ENCODE measurements at places on chromosomes 5 and 9. TPM values are rescaled to one million over a fixed set of nuclear protein-coding genes. Genes with fewer than 3 reads are reported as not detected.

DNA sequence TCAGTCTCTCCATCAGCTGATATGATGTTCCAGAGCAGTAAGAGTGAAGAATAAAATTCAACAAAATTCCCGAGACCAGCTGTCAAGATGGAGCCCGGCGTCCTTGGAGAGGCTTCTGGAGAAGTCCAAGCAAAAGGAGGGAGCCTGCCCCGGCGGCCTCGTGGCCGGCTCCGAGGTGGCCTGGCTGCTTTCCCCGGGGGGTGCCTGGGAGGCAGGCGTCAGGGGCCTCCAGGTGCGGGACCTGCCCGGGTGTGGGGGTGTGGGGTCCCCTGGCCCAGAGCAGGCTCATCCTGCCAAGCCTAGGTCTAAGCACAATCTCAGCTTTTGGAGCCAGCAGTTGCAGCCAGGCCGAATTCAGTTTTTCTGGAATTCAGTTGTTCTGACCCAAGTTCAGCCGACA lies 122.6 kb upstream of the IQGAP2 start:
- H3K4me3 ChIP-seq, result no peak overlapping the region
- H3K27me3 ChIP-seq, result no peaks in the 10 kb centered on the region
- no peaks in the 10 kb centered on the region for H3K36me3 ChIP-seq

DNA sequence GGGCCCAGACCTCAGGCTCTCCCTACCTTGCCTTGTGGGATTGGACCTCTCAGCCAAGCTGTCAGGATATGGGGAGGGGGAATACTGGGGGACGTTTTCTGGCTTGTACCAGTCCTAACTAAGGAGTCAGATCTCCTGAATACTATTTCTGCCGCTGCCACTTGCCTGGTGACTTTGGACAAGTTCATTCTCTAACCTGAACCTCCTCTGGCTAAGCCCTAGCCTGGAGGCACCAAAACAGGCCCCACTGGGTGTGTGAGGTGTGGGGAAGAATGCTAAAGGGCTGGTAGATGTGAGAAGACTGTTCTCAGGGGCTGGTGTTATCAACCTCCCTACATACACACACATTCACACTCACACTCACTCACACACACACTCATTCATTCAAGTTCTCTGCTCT lies 1.1 kb downstream of the SLC6A7 start:
- no peaks in the 10 kb centered on the region for H3K36me3 ChIP-seq
- peaks cover 72% of the 10 kb centered on the region for H3K27me3 ChIP-seq

The POC5 gene
- 19.0 TPM for total RNA-seq

- no peak overlapping the region for H3K27ac ChIP-seq
- H3K4me3 ChIP-seq, result no peak overlapping the region
- no peaks in the 10 kb centered on the region for H3K4me1 ChIP-seq
- H3K27me3 ChIP-seq, result peaks cover 6% of the 10 kb centered on the region
- no peak for DNase-seq
Measured at GRCh38 chr5:143977891-143978461, 166.0 kb downstream of the HMHB1 start.

DNA sequence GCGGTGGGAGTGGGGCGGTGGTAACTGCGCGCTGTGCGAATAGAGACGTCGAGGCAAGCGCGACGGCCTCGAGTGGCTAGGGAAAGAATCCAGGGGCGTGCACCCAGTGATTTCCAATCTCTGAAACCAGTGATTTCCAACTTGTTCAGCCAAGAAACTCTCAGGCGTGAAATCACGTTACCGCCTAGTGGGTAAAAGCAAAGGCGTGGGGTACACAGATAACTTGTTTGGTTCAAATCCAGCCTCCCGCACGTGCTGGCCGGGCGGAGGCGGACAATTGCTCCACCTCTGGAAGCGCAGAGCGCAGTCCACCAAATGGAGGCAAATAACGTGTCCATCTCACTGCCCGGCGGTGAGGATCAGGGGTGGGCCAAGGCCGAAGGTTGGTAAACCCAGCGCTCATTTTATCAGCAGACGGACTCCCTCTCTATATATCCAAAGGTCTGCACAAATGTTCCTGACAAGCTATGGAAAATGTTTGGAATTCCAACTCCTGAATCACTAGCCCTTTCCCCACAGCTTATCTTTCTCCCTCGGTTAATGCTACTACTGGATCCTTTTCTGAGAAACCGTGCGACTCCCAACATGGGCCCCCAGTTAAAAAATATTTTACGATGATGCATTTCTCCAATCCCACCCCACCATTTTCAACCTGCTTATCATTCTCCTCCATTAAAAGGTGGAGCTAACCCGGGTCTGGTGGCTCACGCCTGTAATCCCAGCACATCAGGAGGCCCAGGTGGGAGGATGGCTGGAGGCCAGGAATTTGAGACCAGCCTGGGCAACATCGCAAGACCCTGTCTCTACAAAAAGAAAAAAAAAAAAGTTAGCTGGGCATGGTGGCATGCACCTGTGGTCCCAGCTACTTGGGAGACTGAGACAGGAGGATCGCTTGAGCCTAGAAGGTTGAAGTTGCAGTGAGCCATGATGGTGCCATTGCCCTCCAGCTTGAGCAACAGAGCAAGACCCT lies 950 bp upstream of the FNBP1 start:
- H3K27ac ChIP-seq, result peak overlapping the region; percentile 94
- DNase-seq, result no peak
- H3K4me3 ChIP-seq, result peak overlapping the region; percentile 98
- peaks cover 11% of the 10 kb centered on the region for H3K36me3 ChIP-seq
- no peaks in the 10 kb centered on the region for H3K27me3 ChIP-seq

- H3K27ac ChIP-seq, result no peak overlapping the region
- no peaks in the 10 kb centered on the region for H3K4me1 ChIP-seq
- H3K36me3 ChIP-seq, result no peaks in the 10 kb centered on the region
- no peaks in the 10 kb centered on the region for H3K27me3 ChIP-seq
- H3K4me3 ChIP-seq, result no peak overlapping the region
Measured at GRCh38 chr5:164237486-164237885, 732.1 kb downstream of the MAT2B start.

GRCh38 chr9:74554751-74555419 lies 57.8 kb downstream of the RORB start:
- no peak for DNase-seq

DNA sequence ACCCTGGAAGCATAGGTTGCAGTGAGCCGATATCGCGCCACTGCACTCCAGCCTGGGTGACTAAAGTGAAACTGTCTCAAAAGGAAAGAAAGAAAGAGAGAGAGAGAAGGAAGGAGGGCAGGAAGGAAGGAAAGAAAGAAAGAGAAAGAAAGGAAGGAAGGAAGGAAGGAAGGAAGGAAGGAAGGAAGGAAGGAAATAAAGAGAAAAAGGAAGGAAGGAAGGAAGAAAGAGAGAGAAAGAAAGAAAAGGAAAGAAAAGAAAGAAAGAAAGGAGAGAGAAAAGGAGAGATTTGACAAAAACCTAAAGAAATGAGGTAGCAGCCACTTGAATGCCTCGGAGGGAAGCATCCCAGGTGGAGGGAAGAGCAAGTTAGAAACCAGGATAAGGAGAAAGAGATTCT lies 44.6 kb downstream of the MSX2 start:
- H3K4me1 ChIP-seq, result no peaks in the 10 kb centered on the region
- H3K36me3 ChIP-seq, result no peaks in the 10 kb centered on the region
- no peaks in the 10 kb centered on the region for H3K27me3 ChIP-seq
- H3K4me3 ChIP-seq, result no peak overlapping the region

- DNase-seq, result no peak
- peaks cover 5% of the 10 kb centered on the region for H3K4me1 ChIP-seq
- no peaks in the 10 kb centered on the region for H3K27me3 ChIP-seq
- no peak overlapping the region for H3K27ac ChIP-seq
- peaks cover 27% of the 10 kb centered on the region for H3K36me3 ChIP-seq
Measured at GRCh38 chr9:97293207-97293721, 14.2 kb upstream of the CCDC180 start.

DNA sequence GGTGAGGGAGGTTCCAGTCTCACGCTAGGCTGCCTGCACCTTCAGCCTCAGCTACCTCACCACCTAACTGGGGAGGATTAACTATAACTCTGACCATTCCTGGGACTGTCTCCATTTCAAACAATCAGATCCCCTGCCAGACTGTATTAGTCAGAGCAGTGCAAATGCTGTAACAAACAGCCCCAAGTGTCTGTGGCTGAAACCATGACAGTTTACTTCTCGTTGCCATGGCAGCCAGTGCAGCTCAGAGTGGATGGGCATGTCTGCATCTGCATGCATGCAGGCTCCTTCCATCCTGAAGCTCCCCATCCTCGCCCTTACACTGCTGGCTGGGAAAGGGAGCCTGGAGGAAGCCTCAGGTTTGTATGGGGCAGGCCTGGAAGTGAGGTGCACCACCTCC lies 86.7 kb downstream of the KCNIP1 start:
- H3K4me1 ChIP-seq, result no peaks in the 10 kb centered on the region
- no peaks in the 10 kb centered on the region for H3K36me3 ChIP-seq
- peaks cover 44% of the 10 kb centered on the region for H3K27me3 ChIP-seq
- no peak overlapping the region for H3K4me3 ChIP-seq
- no peak for DNase-seq

DNA sequence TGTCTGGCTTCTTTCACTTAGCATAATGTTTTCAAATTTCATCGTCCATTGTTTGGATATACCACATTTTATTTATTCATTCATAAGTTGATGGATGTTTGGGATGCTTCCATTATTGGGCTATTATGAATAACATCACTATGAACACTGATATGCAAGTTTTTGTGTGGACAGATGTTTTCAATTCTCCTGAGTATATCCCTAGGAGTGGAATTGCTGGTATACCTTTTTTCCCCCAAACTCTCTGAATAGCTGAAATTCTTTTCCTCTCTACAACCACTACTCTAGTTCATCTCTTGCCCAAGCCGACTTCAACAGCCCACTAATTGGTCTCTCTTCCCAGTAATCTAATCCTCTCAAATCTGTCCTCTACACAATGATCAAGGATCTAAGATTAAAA lies 4.7 kb upstream of the ZFR start:
- H3K4me3 ChIP-seq, result no peak overlapping the region
- H3K27ac ChIP-seq, result no peak overlapping the region
- no peaks in the 10 kb centered on the region for H3K36me3 ChIP-seq
- H3K4me1 ChIP-seq, result peaks cover 11% of the 10 kb centered on the region
- DNase-seq, result no peak
- peaks cover 6% of the 10 kb centered on the region for H3K27me3 ChIP-seq

GRCh38 chr5:61866930-61867329 lies 439.1 kb upstream of the KIF2A start:
- no peak for DNase-seq
- peaks cover 5% of the 10 kb centered on the region for H3K4me1 ChIP-seq
- H3K27me3 ChIP-seq, result no peaks in the 10 kb centered on the region
- no peaks in the 10 kb centered on the region for H3K36me3 ChIP-seq

GRCh38 chr9:134606951-134607731 lies 34.5 kb upstream of the COL5A1 start:
- peak; percentile 38 for DNase-seq
- H3K4me1 ChIP-seq, result no peaks in the 10 kb centered on the region
- no peaks in the 10 kb centered on the region for H3K36me3 ChIP-seq
- peaks cover 4% of the 10 kb centered on the region for H3K27me3 ChIP-seq
- H3K4me3 ChIP-seq, result no peak overlapping the region

- DNase-seq, result no peak
- no peak overlapping the region for H3K4me3 ChIP-seq
- no peaks in the 10 kb centered on the region for H3K27me3 ChIP-seq
- no peaks in the 10 kb centered on the region for H3K36me3 ChIP-seq
- no peak overlapping the region for H3K27ac ChIP-seq
Measured at GRCh38 chr5:155605920-155606319, 592.4 kb downstream of the KIF4B start.

GRCh38 chr9:125470767-125471580 lies 209.3 kb downstream of the GAPVD1 start:
- no peaks in the 10 kb centered on the region for H3K36me3 ChIP-seq
- no peaks in the 10 kb centered on the region for H3K27me3 ChIP-seq
- no peaks in the 10 kb centered on the region for H3K4me1 ChIP-seq
- no peak overlapping the region for H3K27ac ChIP-seq

DNA sequence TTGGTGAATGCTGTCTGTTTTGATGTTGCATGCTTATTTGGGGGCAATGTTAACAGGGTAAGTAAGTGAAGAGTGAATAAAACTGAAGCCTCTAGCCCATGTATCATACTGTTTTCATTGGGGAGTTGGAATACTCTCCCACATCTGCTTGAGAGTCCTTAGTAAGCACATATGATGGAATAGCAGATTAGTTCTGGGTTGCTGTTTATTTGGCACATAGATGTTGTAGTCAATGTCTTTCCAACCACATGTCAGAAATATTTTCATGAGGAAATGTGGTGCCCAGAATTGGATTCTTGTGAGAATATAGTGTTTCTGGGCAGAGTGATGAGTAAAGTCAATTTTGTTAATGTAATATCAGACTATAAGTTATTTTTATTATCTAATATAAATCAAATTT lies 611.7 kb upstream of the FTMT start:
- H3K27ac ChIP-seq, result no peak overlapping the region
- no peak overlapping the region for H3K4me3 ChIP-seq
- H3K36me3 ChIP-seq, result no peaks in the 10 kb centered on the region
- no peak for DNase-seq

The FOXD4L3 gene
- total RNA-seq, result not detected

DNA sequence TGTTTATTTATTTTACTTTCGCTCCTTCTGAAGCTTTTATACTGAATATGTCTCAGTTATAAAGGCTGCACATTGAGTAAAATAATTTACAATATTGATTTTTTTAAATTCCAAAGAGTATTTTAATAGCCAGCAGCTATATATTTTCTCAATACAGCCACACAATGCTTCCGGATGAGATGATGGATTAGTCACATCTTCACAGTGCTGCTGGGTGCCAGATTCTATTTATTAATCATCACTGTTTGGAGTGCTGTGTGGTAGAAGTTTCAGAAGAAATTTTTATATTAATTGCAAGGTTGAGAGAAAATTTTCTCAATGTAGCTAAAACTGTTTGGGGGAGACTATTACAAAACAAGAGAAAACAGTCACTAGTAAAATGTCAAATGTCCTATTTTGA lies 989.8 kb downstream of the TLE4 start:
- no peaks in the 10 kb centered on the region for H3K36me3 ChIP-seq
- H3K4me1 ChIP-seq, result no peaks in the 10 kb centered on the region
- no peaks in the 10 kb centered on the region for H3K27me3 ChIP-seq
- DNase-seq, result no peak
- no peak overlapping the region for H3K27ac ChIP-seq

- no peaks in the 10 kb centered on the region for H3K27me3 ChIP-seq
- no peak overlapping the region for H3K4me3 ChIP-seq
- no peaks in the 10 kb centered on the region for H3K4me1 ChIP-seq
- H3K27ac ChIP-seq, result no peak overlapping the region
Measured at GRCh38 chr9:100284247-100284646, 68.5 kb downstream of the TEX10 start.

The PCDHA9 gene
- not detected for total RNA-seq

The SLC36A2 gene
- not detected for total RNA-seq

The ECM2 gene
- not detected for total RNA-seq

GRCh38 chr5:167967494-167968177 lies 323.8 kb upstream of the WWC1 start:
- H3K27me3 ChIP-seq, result no peaks in the 10 kb centered on the region
- no peaks in the 10 kb centered on the region for H3K36me3 ChIP-seq
- DNase-seq, result no peak
- no peak overlapping the region for H3K4me3 ChIP-seq
- no peak overlapping the region for H3K27ac ChIP-seq
- no peaks in the 10 kb centered on the region for H3K4me1 ChIP-seq

DNA sequence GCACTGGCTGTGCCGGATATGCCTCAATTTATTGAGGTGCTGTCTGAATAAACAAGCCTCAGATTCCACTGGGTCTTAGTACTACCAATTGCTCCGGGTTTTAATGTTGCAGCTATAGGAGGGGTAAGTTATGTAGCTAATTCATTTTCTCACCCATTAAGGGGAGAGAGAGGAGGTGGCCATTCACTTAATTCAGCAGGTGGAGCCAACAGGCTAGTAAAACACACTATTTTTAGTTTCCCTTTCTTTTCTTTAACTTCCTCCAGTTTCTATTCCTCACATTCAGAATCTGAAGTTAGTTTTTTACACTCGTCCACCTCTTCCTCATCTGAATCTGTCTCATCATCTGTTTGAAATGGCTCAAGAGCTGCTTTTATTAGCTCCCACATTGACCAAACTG lies 105.6 kb upstream of the CDH10 start:
- H3K27me3 ChIP-seq, result no peaks in the 10 kb centered on the region
- H3K36me3 ChIP-seq, result no peaks in the 10 kb centered on the region
- no peak overlapping the region for H3K4me3 ChIP-seq
- H3K4me1 ChIP-seq, result no peaks in the 10 kb centered on the region
- no peak for DNase-seq
